ENCODE measurements at places on chromosomes 2 and 18.

DNA sequence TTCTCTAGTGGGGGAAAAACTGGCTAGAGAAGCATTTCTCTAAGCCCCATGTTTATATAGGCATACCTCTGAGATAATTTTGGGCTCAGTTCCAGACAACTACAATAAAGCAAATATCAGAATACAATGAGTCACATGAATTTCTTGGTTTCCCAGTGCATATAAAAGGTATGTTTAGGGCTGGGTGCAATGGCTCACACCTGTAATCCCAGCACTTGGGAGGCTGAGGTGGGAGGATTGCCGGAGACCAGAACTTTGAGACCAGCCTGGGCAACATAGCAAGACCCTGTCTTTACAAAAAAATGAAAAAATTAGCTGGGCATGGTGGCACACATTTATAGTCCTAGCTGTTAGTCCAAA, 22.2 kb downstream of the TSN start:
- DNase-seq = no peak

DNA sequence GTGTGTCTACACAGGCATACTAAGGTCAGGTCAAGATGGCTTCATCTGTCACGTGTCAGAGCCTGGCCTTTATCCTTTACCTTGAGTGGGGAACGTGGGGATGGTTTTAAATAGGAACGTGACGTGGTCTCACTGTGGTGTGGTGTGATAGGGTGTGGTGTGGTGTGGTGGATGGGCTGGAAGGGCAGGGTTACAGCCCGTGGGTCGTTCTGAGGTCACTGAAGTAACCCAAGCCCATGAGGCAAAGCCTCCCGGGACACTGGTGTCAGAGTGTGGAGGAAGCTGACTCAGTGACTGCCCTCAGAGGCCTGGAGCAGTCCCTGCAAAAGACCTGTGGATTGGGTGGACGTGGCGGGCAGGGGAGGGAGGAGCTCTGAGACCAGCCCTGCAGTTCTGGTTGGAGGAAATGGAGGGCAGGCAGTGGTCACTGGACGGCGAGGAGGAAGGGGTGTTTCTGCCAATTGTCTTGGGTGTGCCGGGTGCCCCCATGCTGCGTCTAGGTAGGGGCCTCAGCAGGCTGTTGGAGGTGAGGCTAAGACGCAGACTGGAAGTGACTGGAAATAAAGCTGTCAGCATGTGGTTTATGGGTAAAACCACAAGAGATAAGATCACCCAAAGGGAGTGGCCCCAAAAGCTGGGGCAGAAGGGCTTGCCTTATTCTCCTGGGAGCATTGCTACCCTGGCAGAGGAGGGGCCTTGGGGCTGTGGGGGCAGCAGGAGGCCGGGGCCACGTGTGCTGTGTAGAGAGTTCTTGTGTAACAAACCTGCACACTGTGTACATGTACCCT, 84.8 kb downstream of the SH3RF3 start:
- DNase-seq = peak; percentile 97

DNA sequence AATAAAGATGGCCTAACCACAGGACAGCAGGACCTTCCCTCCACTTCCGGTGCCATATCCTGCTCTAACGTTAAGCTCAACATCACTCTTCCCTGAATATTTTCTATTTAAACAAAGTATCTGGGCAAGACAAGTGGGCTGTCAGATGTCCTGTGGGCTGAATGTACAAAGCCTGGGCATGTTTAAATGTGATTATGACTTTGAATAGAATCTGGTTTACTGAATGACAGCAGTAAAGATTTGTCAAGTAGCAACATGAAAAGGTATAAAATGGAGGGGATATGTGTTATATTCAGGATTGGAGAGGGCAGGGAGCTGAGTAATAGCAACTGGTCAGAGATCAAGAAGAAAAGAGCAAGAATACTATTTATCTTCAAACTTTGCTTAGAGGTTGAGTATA, 540.9 kb downstream of the NRXN1 start:
- no peak for DNase-seq

GRCh38 chr2:176669398-176670174, 400.3 kb downstream of the MTX2 start:
- DNase-seq = no peak

- no peak for DNase-seq
Measured at GRCh38 chr2:216687646-216688045, 7.7 kb downstream of the IGFBP5 start.

DNA sequence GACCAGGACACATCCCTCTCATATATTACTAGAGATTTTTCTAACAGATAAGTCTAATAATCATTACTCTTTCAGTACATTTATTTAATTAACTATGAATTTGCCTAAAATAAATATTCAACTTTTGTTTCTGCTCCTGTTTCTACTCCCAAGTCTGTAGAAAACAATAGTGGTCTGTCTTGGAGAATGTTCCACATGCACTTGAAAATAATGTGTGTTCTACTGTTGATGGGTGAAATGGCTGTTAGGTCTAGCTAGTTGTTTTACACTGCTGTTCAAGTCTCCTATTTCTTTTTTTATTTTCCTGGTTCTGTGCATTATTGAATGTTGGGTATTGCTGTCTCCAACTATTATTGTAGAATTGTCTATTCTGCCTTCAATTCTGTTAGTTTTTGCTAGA, 47.2 kb downstream of the SPOPL start:
- DNase-seq = no peak

- DNase-seq = no peak
Measured at GRCh38 chr2:230492107-230492506, 76.1 kb downstream of the SP100 start.

DNA sequence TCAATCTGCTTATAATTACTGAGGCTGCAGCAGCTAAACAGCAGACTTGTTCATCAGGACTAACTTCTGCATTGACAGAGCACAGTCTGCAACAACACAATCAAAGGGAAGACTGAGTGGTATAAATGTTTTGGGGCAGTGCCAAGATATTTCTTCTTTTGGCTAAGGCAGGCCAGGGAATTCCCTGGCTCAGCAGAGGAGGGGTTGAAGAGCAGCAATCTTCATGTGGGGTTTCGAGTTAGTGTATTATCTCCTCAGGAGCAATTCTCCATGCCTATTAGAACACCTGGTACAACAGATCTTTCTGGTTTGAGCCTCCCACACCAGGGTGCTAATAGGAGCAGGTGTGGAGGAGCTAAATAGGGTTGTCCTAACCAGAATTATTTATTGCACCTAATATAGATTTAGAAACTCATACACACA, 103.0 kb upstream of the STK17B start:
- no peak for DNase-seq

DNA sequence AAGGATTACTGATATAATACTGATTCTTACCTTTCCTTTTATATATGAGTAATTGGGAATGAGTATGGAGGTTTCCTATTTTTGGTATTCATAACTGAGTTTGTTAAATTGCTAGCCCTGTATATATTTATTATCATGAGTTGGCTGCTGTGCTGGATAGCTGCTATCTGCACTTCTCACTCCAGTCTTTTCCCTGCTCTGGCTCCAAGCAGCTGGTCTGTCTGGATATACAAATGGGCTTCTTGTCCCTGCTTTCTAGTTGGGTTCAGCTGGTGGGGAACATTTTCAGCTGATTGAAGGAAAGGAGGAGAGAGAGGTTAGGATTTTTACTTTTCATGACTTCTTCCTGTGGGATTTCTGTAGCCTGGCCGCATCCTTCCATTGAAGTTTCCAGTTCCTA, 41.2 kb downstream of the AGFG1 start:
- DNase-seq = no peak

DNA sequence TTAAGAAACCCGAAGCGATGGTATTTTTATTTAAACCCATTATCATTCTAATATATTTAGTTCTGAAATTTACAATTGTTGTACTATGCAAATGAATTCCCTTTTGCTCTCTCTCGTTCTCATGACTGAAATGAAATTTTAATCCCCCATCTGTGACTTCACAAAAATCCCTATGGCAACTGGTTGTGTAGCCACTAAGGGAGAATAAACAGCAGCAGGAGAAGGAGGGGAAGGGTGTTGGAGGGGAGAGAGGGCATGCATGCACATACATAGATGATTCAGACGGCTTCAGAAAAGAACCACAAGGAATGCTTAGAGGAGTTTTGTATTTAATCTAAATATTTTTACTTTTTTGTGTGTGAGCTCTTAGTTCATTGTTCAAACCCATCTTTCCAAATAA, 36.8 kb downstream of the CPS1 start:
- no peak for DNase-seq

- no peak for DNase-seq
Measured at GRCh38 chr2:177478029-177478428, 85.5 kb downstream of the AGPS start.

GRCh38 chr18:70195852-70196434, 9.5 kb downstream of the RTTN start:
- DNase-seq = peak; percentile 22

- peak; percentile 31 for DNase-seq
Measured at GRCh38 chr2:239380831-239381708, 19.8 kb downstream of the HDAC4 start.

Measured in MV-4-11 (cell line).